Aorta (tissue), 5 donors: ENCODE measurements at places on chromosomes 6 and 20. TPM values are rescaled to one million over a fixed set of nuclear protein-coding genes. Genes with fewer than 3 reads are reported as not detected.

DNA sequence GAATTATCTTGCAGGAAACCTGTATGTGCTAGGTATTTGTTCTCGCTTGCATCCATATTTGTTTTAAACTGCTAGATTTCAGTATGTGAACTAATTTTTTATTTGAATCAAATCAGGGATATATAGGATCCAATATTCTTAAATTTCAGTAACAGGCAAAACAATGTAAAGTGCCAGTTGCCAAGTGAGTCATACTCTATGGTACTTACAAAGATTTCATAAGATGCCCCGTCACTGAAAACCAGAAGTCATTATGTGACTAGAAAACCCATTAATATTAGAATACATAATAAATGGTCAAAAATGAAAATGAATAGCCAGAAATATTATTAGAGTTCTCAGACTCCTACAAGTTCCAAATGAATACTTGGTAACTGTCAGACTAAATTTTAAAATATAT, 481.2 kb downstream of the TFAP2A start:
- no peak for DNase-seq

GRCh38 chr20:2745060-2745910, 52.7 kb downstream of the EBF4 start:
- no peak for DNase-seq

GRCh38 chr6:160285541-160286105, 27.0 kb upstream of the SLC22A2 start:
- no peak for DNase-seq

GRCh38 chr6:20757761-20758160, 223.5 kb downstream of the CDKAL1 start:
- no peak for DNase-seq

DNA sequence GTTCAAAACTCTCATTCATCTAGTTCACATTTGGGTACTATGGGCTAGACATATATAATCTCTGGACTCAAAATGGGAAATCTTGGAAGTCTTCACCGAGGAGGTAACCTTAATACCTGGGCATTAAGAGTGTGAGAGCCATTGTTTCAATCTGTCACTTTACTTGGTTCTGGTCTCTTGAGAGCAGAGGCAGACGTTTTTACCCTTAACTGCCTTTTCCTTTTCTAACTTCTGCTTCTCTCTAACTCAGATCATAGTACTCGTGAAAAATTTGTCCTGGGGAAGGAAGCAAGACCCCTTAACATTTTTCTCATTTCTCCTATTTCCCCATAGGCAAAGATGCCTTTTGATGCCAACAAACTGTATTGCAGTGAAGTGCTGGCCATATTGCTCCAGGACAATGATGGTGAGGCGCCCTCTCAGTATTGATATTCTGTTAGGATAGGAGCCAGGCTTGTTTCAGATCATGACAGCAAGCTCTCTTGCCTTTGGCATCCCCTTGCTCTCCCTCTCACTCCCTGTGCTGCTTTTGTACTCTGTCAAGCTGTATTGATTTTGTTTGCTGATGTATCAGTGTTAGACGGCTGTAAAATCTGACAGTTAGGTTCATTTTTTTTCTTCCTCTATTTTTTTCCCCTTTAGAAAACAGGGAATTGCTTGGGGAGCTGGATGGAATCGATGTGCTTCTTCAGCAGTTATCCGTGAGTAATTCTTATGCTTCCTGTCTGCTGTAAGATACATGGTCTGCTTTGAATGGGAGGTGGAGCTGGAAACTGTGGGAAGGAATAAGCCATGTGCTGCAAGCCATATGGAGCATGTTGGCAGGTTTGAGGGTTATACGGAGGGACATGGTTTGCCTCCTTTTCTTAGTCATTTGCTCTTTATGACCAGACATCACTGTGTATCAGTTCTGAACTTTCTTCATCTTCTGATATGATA, 83.5 kb downstream of the CTNNBL1 start:
- no peak for DNase-seq

DNA sequence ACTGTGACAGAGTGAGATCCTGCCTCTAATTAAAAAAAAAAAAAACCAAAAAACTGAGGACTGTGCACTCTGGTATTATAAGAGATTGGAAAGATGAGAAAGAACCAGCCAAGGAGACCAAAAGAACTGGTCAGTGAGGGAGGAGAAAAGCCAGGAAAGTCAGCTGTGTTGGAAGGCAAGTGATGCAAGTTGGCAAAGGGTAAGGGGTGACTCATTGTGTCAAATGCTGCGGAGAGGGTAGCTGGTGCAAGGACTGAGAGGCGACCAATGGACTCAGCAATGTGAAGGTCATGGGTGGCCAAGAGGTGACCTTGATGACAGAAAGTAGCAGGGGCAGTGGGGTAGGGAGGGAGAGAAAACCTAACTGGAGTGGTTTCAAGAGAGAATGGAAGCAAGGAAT, 27.4 kb upstream of the LRRN4 start:
- no peak for DNase-seq

DNA sequence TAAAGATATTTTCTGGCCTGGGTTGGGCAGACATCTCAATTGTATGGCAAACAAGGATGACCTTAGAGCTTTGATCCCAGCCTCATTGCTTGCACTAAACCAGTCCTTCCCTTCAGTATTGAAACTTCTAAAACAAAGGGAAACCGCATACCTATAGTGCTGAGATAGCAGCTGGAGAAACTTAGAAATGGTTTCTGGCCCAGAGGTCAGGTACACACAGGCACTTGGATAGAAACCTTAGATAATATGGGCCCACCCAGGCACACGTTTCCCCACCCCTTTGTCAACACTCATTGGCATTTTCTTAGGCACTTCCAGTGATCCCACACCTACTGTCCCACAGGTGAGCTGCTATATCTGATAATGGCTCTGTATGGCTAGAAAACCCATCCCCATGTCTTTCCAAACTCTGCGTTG, 22.1 kb downstream of the NRSN1 start:
- DNase-seq: no peak

DNA sequence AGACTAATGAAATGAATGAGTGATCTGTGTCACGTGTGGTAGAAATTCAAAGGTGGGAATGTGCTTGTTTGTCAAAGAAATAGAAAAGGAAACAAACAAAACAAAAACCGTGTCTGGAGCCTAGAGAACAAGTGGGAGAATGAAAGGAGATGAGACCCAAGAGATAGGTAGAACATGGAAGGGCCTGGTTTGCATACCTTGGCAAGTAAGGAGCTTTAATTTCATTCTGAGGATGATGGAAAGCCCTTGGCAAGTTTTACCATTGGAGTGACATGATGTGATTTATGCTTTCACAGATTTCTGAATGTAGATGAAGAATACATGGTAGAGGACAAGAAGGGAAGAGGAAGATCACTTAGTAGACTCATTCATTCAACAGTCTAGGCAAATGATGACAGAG, 26.8 kb upstream of the PRDM1 start:
- DNase-seq: no peak

- DNase-seq: no peak
Observed at GRCh38 chr6:118660218-118660569, 8.8 kb upstream of the CEP85L start.

DNA sequence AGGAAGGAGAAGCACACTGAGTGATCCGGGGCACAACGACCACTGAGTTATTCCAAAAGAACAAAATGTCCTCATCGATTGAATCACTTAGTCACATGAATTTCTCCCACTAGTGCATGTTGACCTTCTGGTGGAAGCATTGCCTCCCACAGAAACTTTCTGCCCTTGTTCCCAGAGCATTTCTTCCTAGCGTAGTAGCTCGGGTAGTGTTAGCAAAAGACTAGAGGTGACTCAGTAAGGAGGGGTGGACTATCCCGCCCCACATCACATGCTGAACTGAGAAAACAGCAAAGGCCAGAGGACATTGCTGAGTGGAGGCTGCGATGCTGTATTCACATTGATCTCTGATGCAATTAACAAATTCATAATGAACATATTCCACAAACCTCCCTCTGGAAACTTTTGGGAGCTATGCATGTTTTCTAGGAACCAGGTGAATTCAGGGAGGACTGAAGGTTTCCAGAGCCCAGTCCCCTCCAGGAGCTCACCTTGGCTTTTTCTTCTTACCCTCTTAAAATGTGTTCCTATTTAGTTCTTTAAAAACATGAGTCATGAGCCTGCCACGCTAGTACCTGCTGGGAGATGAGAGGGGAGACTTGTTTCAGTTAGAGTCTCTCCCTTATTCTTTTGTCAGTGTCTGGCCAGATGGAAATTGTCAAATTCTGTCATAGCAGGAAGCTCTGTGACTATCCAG, 507.9 kb downstream of the CDH26 start:
- DNase-seq: no peak

DNA sequence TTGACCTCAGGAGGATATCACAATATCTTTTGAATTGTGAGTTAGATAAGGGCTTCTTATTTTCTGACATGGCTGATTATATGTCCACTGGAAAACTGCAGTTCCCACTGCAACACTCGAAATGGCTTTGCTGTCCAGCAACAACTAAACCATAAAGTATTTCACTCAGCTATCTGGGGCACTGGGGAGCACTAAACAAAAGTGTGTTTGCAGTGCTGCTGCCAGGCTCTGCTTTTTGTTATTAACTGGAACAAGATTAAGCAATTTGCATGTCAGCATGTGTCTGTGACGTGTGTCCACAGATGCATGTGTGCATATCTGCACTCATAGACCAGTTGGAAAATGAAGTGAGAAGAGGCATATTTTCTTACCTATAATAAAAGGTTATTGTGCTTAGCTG, 107.8 kb upstream of the CCN2 start:
- no peak for DNase-seq

DNA sequence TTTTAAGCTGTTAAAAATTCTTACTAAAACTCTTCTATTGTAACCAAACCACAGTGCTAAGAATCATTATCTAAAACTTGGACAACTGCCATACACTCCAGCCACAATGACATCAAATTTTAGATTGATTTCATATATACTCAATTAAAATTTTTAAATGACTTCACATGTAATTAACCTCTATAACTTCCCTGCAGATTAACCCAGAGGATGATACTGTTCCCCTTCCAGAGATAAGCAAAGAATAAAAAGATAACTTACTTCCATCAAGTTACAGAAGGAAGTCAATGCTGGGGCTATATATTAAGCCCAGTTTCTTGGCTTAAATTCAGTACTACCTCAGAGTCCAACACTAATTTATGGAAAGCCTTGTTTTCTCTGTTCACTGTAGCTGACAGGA, 71.3 kb downstream of the ARHGAP18 start:
- DNase-seq: no peak

GRCh38 chr20:48406498-48406897, 421.3 kb downstream of the PREX1 start:
- no peak for DNase-seq

DNA sequence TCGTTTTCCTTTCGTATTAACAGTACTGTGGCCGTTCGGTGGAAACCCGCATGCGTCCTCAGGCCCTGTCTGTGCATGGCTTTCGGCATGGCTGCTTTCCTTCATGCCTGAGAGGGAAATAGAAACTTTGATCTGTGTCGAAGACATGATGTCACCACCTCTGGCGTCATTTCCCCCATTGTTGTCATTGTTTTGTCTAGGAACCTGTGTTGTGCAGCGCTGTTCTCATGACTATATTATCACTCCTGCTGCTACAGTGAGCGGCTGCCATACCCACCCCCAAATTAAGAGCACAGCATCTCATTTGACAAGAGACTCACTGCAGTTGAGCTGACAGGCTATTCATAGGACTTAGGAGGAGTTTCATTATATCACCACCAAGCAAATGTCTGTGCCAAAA, 172.3 kb downstream of the TMEM242 start:
- DNase-seq: no peak

DNA sequence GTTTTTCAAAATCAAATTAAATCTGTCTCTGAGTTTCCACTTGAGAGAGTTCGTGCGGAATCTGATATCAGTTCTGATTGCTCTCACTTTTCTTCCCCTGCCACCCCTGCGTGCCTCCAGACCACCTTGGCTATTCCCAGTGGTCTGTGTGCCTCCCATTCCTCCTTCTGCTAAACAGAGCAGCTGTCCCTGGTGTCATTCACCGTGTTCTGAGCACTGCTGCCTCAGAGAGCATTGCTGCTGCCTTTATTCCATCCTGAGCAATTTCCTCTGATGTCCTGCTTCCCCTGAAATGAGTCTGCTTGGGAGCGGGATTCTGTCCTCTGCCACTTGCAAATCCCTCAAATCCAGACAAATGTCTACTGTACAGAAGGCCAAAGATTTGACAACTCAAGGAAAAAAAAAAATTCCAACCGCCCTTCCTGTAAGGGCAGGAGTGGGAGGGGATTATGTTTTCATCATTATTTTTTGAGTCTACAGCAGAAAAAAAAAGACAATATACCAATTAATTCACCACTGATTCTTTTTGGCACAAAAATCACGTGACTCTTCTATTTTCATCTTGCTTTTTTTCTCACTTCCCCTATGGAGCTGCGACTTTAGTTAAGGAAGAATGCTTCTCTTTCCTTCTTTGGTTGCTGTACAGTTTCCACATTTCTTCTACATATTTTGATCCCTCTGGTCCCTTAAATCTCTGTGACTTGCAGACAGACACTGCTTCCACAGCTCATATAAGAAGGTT, 833.0 kb downstream of the EPHA7 start:
- DNase-seq: no peak

DNA sequence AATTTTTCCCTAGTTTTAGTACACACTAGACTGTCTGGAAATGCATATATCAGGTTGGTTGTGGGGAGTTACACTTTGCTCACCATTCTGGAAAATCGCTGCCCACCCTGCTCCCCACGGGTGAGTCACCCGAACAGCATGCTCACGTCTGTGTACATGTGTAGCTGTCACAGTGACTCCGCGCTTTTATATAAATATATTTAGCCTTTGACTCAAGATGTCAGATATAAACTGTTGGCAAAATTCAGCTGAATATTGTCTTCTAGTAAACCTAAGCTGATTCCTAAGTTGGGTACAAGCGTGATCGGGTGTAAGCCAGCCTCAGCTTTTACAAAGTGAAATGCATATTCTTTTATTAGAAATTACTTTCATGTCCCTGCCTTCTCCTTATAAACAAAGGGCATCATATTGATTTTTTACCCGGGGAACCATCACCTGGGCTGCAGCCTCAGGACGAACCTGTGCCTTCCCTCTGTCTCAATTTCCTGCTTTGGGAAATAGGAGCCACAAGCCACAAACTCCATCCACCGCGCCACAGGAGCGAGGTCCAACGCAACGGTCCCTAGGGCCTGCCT, 4.3 kb downstream of the SDCBP2 start:
- DNase-seq: peak; percentile 84

The PLCB4 gene
- 18.1 TPM for total RNA-seq

The CNBD2 gene
- total RNA-seq: 2.5 TPM

The CMTR1 gene
- 31.5 TPM for total RNA-seq

The SH3BGRL2 gene
- total RNA-seq: 23.5 TPM

The FKBP1C gene
- not detected for total RNA-seq

The TSBP1 gene
- total RNA-seq: not detected

The LINC00237 gene
- total RNA-seq: not detected

The SMPDL3A gene
- 3.9 TPM for total RNA-seq

The CDH22 gene
- not detected for total RNA-seq

The SLC24A3 gene
- total RNA-seq: 23.9 TPM
